ENCODE measurements at places on chromosomes 4 and X. TPM values are rescaled to one million over a fixed set of nuclear protein-coding genes. Genes with fewer than 3 reads are reported as not detected.

GRCh38 chr4:54054501-54054900, 9.9 kb downstream of the CHIC2 start:
- H3K27ac ChIP-seq = no peak overlapping the region
- no peak overlapping the region for H3K4me3 ChIP-seq
- no peaks in the 10 kb centered on the region for H3K27me3 ChIP-seq
- H3K4me1 ChIP-seq = peaks cover 24% of the 10 kb centered on the region

- peak overlapping the region; percentile 46 for H3K4me3 ChIP-seq
- H3K36me3 ChIP-seq = no peaks in the 10 kb centered on the region
These were observed 35.9 kb downstream of the PNMA5 start for GRCh38 chrX:152958047-152958446.

GRCh38 chrX:129961180-129962083, 21.0 kb upstream of the BCORL1 start:
- peaks cover 31% of the 10 kb centered on the region for H3K4me1 ChIP-seq
- peak; percentile 73 for DNase-seq
- H3K36me3 ChIP-seq = no peaks in the 10 kb centered on the region
- peak overlapping the region; percentile 62 for H3K27ac ChIP-seq
- no peak overlapping the region for H3K4me3 ChIP-seq
- no peaks in the 10 kb centered on the region for H3K27me3 ChIP-seq

- no peak overlapping the region for H3K27ac ChIP-seq
- H3K4me3 ChIP-seq = no peak overlapping the region
- no peaks in the 10 kb centered on the region for H3K27me3 ChIP-seq
- H3K4me1 ChIP-seq = no peaks in the 10 kb centered on the region
These were observed 101.4 kb upstream of the FAT1 start for GRCh38 chr4:186825069-186825468.

- DNase-seq = no peak
- no peaks in the 10 kb centered on the region for H3K27me3 ChIP-seq
- H3K4me3 ChIP-seq = no peak overlapping the region
- no peak overlapping the region for H3K27ac ChIP-seq
These were observed 10.8 kb downstream of the DAPP1 start for GRCh38 chr4:99827454-99827853.

DNA sequence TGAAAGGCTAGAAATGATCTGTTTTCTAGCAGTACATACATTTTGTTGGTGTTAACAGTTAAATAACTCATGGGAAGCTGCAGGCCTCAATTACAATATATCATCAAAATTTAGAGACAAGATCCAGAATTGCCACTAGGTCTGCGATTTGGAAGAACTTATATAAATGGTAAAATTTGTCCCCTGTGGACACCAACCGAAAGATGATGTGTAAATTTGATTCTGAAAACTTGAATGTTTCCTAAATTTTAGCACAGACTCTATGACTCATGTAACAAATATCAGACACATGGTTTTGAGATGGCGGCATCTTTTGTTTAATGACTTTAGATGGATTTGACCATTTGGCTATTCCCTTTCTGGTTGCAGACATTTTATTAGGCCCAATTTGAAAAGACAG, 6.0 kb upstream of the HPGDS start:
- no peak for DNase-seq
- no peaks in the 10 kb centered on the region for H3K4me1 ChIP-seq
- H3K27me3 ChIP-seq = no peaks in the 10 kb centered on the region
- H3K4me3 ChIP-seq = no peak overlapping the region
- H3K27ac ChIP-seq = no peak overlapping the region

DNA sequence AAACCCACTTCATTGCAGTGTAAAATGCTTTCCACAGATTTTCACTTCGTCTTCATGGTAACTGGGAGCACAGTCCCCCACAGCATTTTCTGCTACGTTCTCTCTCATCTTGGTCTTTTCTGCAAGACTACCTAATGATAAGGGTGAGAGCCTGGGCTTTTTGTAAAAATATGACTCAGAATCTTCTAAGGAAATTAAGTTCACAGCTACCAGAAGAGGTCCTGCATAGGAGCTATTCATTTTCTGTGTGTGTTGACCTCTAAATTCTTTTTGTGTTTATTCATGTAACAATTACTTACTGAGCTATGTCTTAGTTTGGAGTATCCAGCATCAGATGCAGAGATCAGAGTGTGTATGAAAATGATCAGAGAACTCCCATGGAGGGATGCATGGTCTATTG, 192.2 kb downstream of the CPEB2 start:
- no peaks in the 10 kb centered on the region for H3K27me3 ChIP-seq
- H3K36me3 ChIP-seq = no peaks in the 10 kb centered on the region
- no peak overlapping the region for H3K27ac ChIP-seq
- no peak for DNase-seq
- H3K4me3 ChIP-seq = no peak overlapping the region

- no peaks in the 10 kb centered on the region for H3K27me3 ChIP-seq
- no peak overlapping the region for H3K4me3 ChIP-seq
- H3K36me3 ChIP-seq = no peaks in the 10 kb centered on the region
These were observed 653 bp downstream of the BEX1 start for GRCh38 chrX:103063191-103063845.

- no peak overlapping the region for H3K27ac ChIP-seq
- H3K36me3 ChIP-seq = no peaks in the 10 kb centered on the region
- no peak for DNase-seq
- no peaks in the 10 kb centered on the region for H3K27me3 ChIP-seq
- no peak overlapping the region for H3K4me3 ChIP-seq
- H3K4me1 ChIP-seq = no peaks in the 10 kb centered on the region
These were observed 93.1 kb upstream of the CXorf51A start for GRCh38 chrX:146907391-146908240.

- H3K27ac ChIP-seq = no peak overlapping the region
- H3K36me3 ChIP-seq = no peaks in the 10 kb centered on the region
- H3K4me1 ChIP-seq = no peaks in the 10 kb centered on the region
- H3K27me3 ChIP-seq = no peaks in the 10 kb centered on the region
- DNase-seq = no peak
- H3K4me3 ChIP-seq = no peak overlapping the region
These were observed 91.3 kb downstream of the GUCY2F start for GRCh38 chrX:109390556-109390955.

DNA sequence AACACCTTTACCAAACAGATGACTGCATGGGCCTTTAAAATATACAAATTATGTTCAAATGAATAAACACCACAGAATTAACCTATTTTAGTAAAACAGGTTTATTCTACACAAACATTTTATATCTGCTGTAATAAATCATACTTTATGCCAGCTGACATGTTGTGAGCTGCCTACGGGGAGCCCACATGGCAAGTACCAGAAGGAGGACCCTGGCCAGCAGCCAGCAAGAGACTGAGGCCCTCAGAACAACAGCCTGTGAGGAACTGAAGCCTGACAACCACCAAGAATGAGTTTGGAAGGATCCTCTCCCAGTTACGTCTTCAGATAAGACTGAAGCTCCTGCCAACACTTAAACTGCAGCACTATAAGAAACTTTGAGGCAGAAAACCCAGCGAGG, 377.0 kb downstream of the PDGFC start:
- H3K36me3 ChIP-seq = no peaks in the 10 kb centered on the region
- H3K27ac ChIP-seq = no peak overlapping the region
- no peak overlapping the region for H3K4me3 ChIP-seq
- H3K4me1 ChIP-seq = no peaks in the 10 kb centered on the region
- no peak for DNase-seq

DNA sequence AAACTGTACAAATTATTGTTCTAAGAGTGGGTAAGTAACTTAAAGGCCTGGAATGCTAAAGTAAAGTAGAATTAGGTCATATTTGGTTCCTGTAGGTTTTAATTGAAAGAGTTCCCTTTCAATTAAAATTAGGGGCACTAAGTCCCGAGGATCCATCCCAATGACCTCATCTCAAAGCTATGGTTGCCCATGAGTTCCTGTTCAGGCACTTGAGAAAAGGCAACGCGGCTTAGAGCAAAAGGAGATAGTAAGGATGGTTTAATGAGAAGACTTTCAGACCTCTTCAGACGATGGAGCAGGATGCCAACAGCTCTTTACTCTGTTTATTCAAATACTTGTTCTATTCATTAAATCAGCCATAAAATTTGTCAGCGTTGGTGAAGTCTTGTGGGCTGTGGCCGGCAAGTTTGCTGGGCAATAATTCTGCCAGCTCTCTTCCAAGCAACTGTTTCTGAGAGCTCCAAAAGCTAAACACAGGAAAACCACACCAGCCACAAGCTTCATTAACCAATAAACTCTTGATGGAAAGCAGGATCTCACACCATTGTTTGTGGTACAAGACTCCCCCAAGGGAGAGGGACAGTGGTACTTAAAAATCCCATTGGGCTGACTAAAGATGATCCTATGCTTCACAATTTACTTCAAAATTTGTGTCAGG, 167.4 kb downstream of the COL4A6 start:
- no peaks in the 10 kb centered on the region for H3K4me1 ChIP-seq
- no peaks in the 10 kb centered on the region for H3K27me3 ChIP-seq
- DNase-seq = no peak
- H3K27ac ChIP-seq = no peak overlapping the region

GRCh38 chrX:25968920-25969319, 169.2 kb upstream of the MAGEB18 start:
- H3K27ac ChIP-seq = no peak overlapping the region
- DNase-seq = no peak
- H3K27me3 ChIP-seq = no peaks in the 10 kb centered on the region
- H3K36me3 ChIP-seq = no peaks in the 10 kb centered on the region
- no peaks in the 10 kb centered on the region for H3K4me1 ChIP-seq

DNA sequence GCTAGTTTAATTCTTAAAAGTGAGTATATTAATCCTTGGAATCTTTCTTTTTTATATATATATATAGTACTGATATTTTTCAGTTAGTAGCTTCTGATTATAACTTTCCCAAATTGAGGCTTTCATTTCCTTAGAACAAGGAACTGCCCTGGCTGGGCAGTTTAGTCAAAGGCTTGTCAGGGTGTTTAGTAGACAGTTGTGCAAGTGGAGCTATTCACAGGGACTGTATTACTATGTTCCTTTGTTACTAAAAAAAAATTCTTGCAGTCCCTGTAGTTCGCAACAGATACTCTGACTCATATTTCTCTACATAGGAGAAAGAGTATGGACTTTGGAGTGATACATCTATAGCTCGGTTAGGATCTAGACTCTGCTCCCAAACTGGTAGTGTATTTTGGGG, 20.8 kb downstream of the USO1 start:
- H3K27me3 ChIP-seq = no peaks in the 10 kb centered on the region
- DNase-seq = no peak
- H3K27ac ChIP-seq = no peak overlapping the region
- no peaks in the 10 kb centered on the region for H3K4me1 ChIP-seq

DNA sequence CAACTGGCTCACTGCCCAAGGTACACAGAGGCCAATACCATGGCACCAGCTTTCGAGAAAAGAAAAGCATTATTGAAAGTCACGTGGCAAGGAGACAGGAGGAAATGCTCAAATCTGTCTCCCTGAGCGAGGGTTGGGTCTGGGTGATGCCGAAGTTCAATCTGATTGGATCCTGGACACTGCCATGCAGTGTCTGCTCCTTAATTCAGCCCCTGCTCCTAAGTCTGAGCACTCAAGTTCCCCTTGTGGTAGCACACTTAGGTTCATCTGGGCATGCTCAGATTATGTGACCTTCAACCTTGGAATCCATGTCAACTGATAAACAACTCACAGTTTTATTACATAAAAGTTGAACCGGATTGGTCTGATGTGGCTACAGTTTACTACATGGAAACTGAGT, 512.6 kb upstream of the GALNT7 start:
- H3K4me1 ChIP-seq = no peaks in the 10 kb centered on the region
- no peak overlapping the region for H3K27ac ChIP-seq
- DNase-seq = no peak
- H3K36me3 ChIP-seq = no peaks in the 10 kb centered on the region
- no peaks in the 10 kb centered on the region for H3K27me3 ChIP-seq

DNA sequence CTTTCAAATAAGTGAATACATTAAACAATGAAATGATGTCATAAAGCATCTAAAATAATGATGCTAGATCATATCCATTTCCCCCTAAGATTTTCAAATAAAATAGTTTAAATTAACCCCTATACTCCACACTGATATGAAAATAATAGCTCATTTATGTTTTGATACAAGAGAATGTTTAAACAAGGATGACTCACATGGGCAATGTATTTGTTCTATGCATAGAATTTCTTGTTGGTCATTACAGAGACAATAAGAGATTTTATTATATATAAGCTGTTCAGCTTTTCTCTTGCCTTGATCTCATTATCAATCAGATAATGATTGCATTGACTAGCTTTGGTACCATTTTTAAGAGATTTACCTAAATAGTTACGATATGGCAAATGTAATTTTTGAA, 411.7 kb downstream of the ARHGAP24 start:
- H3K27ac ChIP-seq = no peak overlapping the region
- H3K4me3 ChIP-seq = no peak overlapping the region
- H3K27me3 ChIP-seq = no peaks in the 10 kb centered on the region
- no peak for DNase-seq

- no peak overlapping the region for H3K27ac ChIP-seq
- no peaks in the 10 kb centered on the region for H3K27me3 ChIP-seq
- no peak overlapping the region for H3K4me3 ChIP-seq
- H3K36me3 ChIP-seq = no peaks in the 10 kb centered on the region
- H3K4me1 ChIP-seq = no peaks in the 10 kb centered on the region
- DNase-seq = no peak
These were observed 150.4 kb downstream of the MGST2 start for GRCh38 chr4:139815778-139816601.

GRCh38 chr4:147582386-147583060, 34.7 kb upstream of the TMEM184C start:
- H3K36me3 ChIP-seq = no peaks in the 10 kb centered on the region
- H3K4me1 ChIP-seq = no peaks in the 10 kb centered on the region
- no peak overlapping the region for H3K4me3 ChIP-seq
- H3K27ac ChIP-seq = no peak overlapping the region
- no peak for DNase-seq

- no peak for DNase-seq
- H3K27ac ChIP-seq = no peak overlapping the region
- H3K27me3 ChIP-seq = no peaks in the 10 kb centered on the region
- no peaks in the 10 kb centered on the region for H3K36me3 ChIP-seq
These were observed 55.8 kb downstream of the PTTG2 start for GRCh38 chr4:38015886-38016515.

- no peaks in the 10 kb centered on the region for H3K4me1 ChIP-seq
- no peak for DNase-seq
- H3K27me3 ChIP-seq = no peaks in the 10 kb centered on the region
These were observed 42.0 kb downstream of the CENPE start for GRCh38 chr4:103156106-103156505.

FAM114A1 gene
- polyA plus RNA-seq = 1.8 TPM

F8 gene
- polyA plus RNA-seq = 0.86 TPM

ACE2 gene
- polyA plus RNA-seq = not detected

ANAPC10 gene
- 17.4 TPM for polyA plus RNA-seq

RTL3 gene
- not detected for polyA plus RNA-seq

APBB2 gene
- 4.4 TPM for polyA plus RNA-seq

PABPC4L gene
- not detected for polyA plus RNA-seq

UGT2B10 gene
- polyA plus RNA-seq = not detected
